ENCODE measurements at places on chromosomes 11 and 22.
A peak's percentile ranks its signal among the peaks of the same experiment; 100 is the strongest.

DNA sequence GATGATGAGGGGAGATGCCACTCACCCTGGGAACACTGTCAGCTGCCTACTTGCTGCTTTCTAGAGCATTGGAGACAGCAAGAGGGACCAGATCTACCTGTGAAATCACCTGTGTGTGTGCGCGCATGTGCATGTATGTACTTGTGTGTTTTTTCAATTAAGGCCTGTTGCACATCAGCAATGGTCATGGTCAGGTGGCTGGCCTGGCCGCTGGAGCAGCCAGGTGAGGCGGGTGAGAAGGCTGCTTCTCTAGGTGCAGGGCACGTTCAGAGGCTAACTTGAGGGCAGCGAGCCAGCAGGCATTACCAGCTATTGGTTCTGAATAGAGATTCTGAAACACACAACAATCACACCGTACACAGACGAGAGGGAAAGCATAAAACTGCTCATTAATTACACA is 65.1 kb downstream of the PARVG start:
- DNase-seq: no peak

DNA sequence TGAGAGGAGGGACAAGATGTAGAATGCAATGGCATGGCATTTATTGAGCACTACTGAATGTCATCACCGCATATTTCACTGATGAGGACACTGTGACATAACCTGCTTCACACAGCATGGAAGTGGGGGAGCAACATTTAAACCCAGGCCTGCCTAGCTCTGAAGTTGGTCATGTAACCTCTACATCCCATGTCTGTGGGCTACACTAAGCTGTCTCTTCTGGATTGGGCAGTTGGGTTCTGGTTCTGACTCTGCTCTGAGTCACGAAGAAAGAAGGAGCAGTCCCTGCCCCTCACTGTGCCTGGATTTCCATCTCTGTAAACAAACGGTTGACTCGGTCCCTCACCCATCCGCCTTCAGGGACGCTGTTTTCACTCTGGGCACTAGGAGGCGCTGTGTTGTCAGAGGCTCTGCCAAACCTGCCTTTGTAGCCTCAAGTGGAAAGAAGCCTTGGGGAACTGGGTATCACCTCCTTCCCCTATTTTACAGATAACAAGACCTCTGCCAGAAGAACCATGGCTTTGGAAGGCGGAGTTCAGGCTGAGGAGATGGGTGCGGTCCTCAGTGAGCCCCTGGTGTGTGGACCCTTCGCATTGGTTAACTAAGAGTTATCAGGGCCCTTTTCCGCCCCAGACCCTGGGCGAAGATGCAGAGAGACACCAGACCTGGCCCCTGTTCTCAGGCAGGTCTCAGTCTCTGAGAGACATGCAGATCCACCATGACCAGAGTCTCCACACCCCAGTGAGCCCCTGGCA is 12.7 kb upstream of the ARHGEF17 start:
- no peak for DNase-seq

GRCh38 chr11:131353766-131354165 is 16.6 kb upstream of the NTM start:
- DNase-seq: no peak

DNA sequence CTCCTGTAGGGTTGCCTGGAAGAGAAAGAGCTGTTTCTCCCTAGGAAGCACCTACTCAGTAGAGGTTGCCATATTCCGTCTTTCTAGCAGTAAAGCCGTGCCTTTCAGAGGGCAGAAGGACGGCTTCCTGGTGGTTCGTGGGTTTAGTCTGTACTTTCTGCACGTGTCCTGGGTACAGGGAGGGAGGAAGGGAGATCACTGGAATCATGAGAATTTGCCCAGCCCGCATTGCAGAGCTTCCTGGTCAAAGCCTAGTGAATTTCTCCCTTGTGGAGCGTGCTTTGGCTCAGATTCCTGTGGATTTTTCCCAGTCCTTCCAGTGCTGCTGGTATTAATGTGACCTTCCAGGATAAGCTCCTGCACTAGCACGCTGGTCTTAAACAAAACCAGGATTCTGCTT is 44.9 kb downstream of the GRAMD1B start:
- DNase-seq: no peak

DNA sequence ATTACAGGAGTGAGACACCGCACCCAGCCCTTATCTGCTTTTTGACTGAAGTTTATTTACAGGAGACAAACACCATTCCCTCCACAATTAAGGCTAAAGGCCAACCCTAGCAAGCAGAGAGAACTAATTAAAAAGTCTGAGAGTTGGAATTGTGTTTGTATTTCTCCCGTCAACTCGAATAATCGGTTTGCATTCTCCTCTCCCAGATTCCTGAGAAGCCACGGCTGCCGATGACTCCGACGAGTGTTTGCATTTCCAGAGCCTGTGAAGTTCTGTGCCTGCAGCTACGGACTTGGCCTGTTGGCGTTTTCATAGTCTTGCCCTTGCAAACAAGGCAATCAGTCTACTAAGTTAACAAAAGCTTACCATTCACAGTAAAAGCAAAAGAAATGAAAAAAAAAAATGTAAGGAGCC is 73.2 kb upstream of the NUP50 start:
- no peak for DNase-seq

- no peak for DNase-seq
Observed at GRCh38 chr11:35241083-35241482, 102.1 kb downstream of the CD44 start.

DNA sequence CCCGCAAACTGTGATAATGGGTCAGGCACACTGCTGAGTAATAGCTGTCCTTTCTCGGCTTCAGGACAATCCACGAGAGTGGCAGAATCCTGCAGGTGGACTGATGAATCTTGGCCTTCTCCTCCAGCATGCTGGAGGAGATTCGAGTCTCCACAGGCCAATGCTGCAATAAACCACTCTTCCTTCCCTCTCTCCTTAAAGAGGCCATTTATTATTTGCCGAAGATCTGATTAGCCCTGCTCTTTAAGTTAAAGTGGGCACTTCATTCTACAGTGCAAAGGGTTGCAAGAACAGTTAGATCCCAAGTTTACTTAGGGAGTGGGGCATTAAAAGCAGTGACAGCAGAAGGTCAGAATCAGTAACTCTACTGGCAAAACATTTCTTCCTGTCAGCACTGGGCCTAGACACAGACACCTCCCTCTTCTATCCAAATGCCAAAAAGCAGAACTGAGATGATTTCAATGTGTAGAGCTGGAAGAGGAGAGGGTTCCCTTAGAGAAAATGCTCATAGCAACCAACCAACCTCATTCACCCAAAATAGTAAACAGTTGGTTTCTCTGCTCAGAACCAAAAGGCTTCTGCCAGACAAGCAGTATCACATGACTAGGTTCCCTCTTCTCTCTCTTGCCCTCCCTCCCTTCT is 121.7 kb downstream of the SGSM3 start:
- DNase-seq: no peak

GRCh38 chr11:108524422-108524821 is 26.2 kb upstream of the POGLUT3 start:
- no peak for DNase-seq

- no peak for DNase-seq
Observed at GRCh38 chr11:97092823-97093222, 703.0 kb downstream of the JRKL start.

DNA sequence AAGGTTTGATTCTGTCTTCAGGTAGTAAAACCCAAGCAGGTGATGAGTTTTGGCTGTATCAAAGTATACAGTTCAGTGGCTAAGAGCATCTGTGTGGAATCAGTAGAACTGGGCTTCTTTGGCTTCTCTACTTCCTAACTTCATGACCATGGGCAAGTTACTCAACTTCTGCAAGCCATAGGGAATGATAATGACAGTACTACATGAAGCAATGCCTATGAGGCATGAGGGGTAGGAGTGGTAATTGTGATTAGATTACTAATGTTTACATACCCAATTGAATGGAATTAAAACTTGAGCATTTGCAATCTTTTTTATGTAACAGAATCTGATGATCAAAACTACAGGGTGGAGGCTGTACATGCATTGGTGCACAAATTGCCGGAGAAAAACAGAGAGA is 164.3 kb downstream of the PGR start:
- DNase-seq: no peak

GRCh38 chr22:29072979-29073617 is at the start of gene KREMEN1:
Gene KREMEN1 (plus strand): TSS chr22:29073035. CDS start chr22:29073131, 96 bp downstream.
- no peak for DNase-seq

DNA sequence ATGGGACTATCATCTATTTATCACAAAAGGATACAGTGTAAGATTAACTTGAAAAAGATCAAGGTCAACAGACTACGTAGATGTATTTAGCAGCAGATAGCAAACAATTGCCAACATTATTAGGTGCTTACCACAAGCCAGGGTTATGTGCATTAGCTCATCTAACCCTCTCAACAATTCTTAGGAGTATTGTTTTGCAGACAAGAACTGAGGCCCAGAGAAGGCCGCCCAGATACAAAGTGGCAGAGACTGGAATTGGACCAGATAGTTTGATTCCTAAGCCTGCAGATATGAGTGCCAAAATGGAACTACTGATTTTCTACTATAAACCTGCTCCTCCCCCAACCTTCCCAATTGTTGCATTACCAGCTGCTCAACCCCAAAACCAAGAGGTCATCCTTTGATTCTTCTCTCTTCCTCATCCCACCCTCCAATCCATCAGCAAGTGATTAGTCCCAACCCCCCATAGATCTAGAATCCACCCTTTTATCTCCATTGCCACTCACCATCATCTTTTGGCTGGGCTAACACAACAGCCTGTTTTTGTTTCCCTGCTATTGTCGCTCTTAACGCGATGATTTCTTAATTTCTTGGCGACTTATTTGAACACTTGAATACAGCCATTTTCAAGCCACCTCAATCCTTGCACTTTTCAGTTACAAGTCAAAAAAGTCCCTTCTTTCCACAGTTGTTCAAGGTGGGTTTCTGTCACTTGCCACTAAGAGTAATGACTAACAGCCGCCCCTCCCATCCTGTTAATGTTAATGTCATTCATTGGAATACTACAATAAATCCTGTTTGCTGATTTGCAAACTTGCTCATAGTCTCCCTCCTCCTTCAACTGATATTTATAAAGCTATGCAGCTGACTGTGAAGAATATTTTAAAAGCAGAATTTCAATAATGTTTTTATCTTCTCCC is 2.7 kb downstream of the TMEM123 start:
- no peak for DNase-seq

GRCh38 chr11:88119561-88119960 is 55.7 kb downstream of the RAB38 start:
- peak; percentile 0 for DNase-seq

- no peak for DNase-seq
Observed at GRCh38 chr22:47692811-47693210, 930.4 kb downstream of the TBC1D22A start.

GRCh38 chr11:12754582-12755234 is 80.5 kb downstream of the TEAD1 start:
- no peak for DNase-seq

DNA sequence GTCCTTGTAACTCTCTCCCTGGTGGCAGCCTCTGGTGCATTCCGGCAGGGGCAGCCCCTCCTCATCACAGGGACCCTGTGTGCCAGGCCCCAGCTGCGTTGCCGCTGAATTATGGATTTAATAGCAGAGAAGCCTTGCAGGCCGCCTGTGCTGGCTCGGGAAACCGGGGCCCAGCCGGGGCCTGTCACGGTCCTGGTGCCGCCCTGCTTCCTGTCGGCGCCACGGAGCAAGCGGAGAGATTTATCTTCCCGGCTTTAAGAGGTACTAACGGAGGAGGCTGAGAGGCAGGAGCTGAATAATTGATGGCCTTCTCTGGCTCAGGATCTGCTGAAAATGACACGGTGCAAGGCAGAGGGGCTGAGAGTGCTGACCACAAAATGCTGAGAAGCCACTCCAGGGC is 54.0 kb upstream of the CCDC188 start:
- DNase-seq: no peak

DNA sequence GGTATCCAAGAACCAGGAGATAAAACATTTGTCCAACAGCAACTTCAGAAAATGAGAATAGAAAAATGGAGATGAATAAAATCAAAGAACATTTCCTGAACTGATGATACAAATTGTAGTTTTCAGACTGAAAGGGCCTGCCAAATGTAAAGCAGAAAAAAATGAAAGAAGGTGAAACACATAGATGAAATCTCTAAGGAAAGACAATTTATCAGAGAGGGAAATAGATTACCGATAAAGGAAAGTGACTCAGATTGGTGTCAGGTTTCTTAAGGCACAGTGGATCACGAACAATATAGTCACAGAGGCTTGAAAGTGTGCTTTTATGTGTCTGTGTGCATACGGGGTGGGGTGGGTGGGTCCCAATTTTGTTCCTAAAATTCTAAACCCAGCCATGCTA is 4.1 kb upstream of the STT3A start:
- DNase-seq: no peak

- DNase-seq: no peak
Observed at GRCh38 chr22:50186761-50187523, 1.2 kb downstream of the TRABD start.

DNA sequence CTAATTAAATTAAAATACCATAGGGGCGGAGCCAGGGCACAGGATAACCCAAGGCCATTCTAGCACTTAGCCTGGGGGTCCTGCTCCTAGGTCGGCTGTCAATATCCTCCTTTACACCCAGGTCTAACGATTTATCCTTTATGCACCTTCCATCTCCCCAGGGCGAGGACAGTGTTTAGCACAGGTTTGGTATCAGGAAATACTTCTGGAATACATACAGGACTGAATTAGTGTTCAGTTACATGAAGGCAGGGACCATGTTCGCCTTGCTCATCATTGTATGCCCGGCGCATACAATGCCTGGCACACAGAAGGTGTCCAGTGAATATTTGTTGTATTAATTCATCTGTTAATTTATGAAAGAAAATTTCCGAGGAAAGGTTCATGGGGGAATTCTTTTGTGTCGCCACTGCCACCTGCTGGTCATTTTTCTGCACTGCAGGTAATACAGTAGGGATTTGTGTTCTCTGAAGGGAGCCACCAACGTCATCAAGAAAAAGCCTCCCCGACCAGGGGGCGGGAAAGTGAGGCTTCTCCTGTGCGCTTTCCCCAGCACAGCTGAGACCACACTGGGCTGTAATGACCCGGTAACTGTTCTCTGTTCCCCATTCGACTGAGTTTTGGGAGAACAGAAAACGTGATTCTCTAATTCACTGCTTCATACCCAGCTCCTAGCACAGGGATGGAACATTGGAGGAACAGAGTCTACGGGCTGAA is 68.7 kb upstream of the ASPHD2 start:
- no peak for DNase-seq

DNA sequence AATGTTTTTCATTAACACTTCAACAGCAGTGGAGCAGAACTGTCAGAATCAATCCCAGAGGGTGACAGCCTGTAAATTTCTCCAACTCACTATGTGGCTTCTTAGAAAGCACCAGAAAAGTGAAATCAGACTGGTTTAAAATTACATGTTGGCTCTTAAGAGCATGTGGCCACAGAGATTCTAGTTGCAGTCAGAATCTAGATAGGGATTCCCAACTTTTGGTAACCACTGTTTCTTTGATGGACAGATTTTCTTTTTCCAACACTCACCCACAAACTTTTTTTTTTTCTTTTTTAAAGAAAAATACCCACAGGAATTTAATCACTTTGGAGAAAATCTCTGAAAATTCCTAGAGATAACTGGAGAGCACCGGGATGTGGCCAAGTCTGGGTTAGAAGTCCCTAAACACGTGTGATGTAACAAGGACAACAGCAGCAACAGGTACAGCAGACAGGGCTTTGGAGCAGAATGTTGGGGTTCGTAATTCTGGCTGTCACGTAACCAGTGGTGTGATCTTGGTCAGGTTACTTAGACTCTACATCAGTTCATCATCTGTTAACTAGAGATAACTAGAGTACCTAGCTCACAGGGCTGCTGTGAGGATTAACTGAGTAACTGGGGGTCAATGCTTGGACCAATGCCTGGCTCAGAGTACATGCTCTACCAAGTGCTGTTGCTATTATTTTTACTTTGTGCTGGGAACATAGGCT is 100.1 kb downstream of the NAT10 start:
- no peak for DNase-seq

- DNase-seq: no peak
Observed at GRCh38 chr11:10541561-10541930, 559 bp upstream of the RNF141 start.

GRCh38 chr22:25781801-25782200 is 39.8 kb downstream of the MYO18B start:
- DNase-seq: no peak
